Ureter (tissue), 1 donor: ENCODE measurements at places on chromosomes 6 and 20. TPM values are rescaled to one million over a fixed set of nuclear protein-coding genes. Genes with fewer than 3 reads are reported as not detected.

Gene TMEM74B
- total RNA-seq, result 3.6 TPM

Gene SLC32A1
- not detected for total RNA-seq

Gene SNX14
- 99.2 TPM for total RNA-seq

Gene SEC63
- 105 TPM for total RNA-seq

Gene ELOVL2
- 0.31 TPM for total RNA-seq

Gene SMPDL3A
- total RNA-seq, result 18.8 TPM

Gene NR2E1
- total RNA-seq, result 0.18 TPM

Gene CGAS
- total RNA-seq, result 5.2 TPM

Gene ZBTB12
- total RNA-seq, result 6.4 TPM

Gene DHX35
- 14.1 TPM for total RNA-seq

Gene CRIP3
- 1.5 TPM for total RNA-seq

GRCh38 chr20:63071541-63072181 lies 64.9 kb upstream of the BHLHE23 start:
- DNase-seq, result no peak

GRCh38 chr20:11935212-11936154 lies 17.8 kb downstream of the BTBD3 start:
- DNase-seq, result no peak

GRCh38 chr6:1247056-1247455 lies 64.8 kb upstream of the FOXQ1 start:
- DNase-seq, result no peak

- DNase-seq, result peak; percentile 40
These were observed 536 bp upstream of the RAET1G start for GRCh38 chr6:149923327-149923986.

DNA sequence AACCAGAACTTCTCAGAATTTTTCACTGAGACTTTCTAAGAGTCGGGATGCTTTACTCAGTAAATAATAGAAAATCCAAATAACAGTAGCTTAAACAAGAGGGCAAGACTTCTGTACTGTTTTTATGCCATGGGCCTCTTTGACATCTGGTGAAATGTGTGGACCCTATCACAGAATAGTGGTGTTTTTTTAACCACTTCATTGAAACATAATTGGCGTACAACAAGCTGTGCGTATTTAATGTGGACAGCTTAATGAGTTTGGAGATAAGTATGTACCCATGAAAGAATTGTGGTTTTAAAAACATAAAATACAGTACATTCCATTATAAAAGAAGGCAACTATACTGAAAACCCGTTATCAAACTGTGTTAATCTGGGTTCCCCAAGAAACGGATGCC lies 37.7 kb downstream of the PDRG1 start:
- no peak for DNase-seq

DNA sequence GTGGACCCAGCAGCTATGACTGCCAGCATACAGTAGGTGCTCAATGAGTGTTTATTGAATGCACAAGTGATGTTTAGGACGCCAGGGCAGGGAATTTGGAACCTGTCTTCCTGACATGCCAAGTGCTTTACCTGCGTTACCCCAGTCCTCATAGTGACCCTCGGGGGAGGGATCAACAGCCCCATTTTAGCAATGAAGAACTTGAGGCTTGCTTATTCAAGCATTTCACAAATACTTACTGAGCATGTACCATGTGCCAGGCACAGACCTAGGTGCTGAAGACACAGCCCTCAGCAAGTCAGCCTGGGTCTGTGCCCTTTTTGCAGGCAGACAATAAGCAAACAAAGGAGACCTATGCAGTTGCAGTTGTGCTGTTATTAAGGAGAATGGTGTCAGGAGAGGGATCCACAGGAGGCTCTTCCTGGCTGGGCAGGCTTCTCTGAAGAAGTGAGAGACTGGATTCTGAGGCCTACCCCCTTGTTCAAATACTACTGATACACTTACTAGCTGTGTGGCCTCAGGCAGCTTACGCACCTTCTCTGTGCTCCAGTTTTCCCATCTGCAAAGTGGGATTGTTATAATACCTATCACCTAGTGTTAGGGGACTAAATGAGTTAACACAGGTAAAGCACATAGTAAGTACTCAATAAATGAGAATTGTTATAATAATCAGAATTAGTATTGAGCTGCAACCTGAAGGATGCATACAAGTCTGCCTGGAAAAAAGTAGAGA lies 39.8 kb downstream of the TTLL9 start:
- DNase-seq, result no peak

- DNase-seq, result no peak
These were observed 65.9 kb downstream of the PPP1R14C start for GRCh38 chr6:150208611-150209352.

GRCh38 chr20:4920131-4920530 lies 81.2 kb downstream of the SLC23A2 start:
- no peak for DNase-seq

GRCh38 chr6:106518748-106519147 lies 110.5 kb downstream of the RTN4IP1 start:
- DNase-seq, result no peak

DNA sequence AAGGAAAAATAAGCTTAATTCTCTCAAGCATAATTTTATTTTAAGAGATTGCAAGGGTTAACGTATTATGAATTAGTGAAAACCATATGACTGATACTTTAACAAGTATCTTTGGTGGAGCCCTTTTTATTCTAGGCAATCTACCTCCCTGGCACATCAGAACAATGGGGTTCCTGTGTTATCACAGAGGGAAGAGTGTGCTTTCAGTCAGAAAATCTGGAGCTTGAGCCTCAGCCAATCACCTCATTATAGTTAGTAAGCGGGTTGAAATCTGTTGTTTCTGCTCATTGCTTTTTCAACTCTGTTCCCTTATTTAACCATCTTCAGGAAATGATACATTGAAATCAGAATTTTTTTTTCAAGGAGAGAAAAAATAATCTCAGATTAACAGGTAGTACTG lies 391 bp downstream of the ADGRF1 start:
- no peak for DNase-seq

- no peak for DNase-seq
These were observed 114.9 kb downstream of the CDH4 start for GRCh38 chr20:61366914-61367313.

- DNase-seq, result no peak
These were observed 51.5 kb upstream of the TRAF3IP2 start for GRCh38 chr6:111657146-111657545.

GRCh38 chr6:129699659-129700058 lies 10.3 kb downstream of the ARHGAP18 start:
- no peak for DNase-seq

DNA sequence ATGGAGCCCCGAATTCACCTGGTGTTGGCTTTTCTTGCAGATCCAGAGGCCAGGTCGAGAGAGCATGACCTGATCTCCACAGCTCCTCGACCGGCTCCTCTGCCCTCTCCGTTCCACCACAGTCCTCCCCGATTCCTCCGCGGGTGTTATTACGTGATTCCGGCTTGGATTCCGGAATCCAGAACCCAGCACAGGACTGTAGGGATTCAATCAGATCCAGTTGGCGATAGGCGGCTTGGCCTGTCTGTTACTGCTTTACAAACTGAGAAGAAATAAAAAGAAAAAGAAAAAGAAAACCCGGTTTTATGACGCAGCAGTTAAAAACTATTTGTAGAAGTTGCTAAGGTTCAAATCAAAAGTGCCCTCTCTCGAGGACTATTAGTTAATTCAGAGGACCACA lies 222.7 kb downstream of the EYA2 start:
- DNase-seq, result no peak

GRCh38 chr6:1388630-1389368 lies 577 bp upstream of the FOXF2 start:
- no peak for DNase-seq

DNA sequence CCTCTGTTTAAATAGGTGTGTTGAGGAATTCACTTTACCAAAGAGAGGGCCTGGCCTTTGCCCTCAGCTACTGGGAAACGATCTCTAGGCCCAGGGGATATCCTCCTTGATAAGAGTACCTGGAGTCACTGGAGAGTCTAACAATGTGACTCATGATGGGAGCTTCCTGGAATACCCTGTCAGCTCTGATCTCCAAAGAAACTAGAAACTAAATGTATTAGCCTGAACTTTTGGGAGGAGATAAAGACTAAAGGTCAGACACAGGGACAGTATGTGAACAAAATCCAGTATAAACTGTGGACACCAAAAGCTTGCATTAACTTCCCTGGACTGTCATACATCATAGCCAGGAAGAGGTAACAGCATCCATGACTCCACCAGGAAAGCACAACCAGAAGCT lies 148.5 kb downstream of the RNGTT start:
- DNase-seq, result no peak

- DNase-seq, result no peak
These were observed 17.6 kb downstream of the RFX6 start for GRCh38 chr6:116894669-116895068.

GRCh38 chr20:17545127-17545526 lies 13.9 kb upstream of the BFSP1 start:
- DNase-seq, result no peak

DNA sequence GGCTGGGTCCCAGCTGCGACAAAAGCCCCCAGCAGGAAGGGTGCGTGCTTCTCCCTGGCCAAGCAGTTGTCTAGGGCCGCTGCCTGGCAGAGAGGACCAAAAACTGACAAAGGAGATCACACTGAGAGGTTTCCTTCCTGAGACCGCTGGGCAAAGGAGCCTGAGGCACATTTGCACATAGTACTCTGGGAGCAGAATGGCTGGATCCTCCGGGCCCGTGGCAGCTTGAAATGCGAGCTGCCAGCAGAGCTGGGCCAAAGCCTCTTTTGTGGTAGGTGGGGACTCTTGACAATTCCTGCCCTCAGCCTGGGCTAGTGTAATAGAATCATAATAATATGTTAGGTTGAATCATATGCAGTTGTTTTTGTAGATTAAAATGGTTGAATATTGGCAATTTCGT lies 33.1 kb upstream of the RNF8 start:
- no peak for DNase-seq

- DNase-seq, result no peak
These were observed 113.0 kb upstream of the EYA4 start for GRCh38 chr6:133128191-133128590.
